ENCODE measurements at places on chromosomes 7 and 10.

DNA sequence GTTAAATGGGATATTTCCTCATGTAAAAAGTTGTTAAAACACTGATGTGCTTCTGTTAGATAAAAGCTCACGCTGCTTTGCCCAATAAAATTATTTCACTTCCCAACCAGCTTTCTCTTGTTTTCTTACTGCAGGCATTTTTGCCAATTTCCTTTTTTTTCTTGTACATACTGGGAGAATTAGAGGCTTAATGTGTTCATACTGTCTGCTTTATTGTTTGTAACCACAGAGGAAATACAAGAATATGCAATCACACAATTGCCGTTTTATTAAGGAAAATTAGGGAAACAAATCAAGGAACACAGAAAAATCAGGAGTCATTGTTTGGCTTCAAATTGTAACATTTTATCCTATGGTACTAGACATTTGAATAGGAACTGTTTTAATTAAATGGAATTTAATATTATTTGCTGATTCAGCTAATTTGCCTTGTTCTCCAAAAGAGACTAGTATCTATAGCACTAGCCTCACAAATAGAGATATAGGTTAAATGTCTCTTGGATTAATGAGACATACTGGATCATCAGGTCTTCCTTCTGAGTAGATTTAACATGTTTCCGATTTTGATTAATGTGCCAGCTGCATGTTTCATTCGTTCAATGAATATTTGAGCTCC, 6.4 kb upstream of the VWA2 start:
- DNase-seq: no peak

DNA sequence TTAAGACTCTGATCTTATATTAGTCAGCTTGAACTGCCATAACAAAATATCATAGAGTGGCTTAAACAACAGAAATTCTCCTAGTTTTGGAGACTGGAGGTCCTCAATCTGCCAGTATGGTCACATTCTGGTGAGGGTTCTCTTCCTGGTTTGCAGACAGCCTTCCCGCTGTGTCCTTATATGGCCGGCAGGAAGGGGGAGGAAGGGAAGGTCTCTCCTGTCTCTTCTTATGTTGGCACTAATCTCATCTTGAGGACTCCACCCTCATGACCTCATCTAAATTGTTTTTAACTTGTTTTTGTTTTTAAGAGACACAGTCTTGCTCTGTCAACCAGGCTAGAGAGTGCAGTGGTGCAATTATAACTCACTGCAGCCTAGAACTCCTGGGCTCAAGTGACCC, 53.1 kb downstream of the VPS41 start:
- no peak for DNase-seq

DNA sequence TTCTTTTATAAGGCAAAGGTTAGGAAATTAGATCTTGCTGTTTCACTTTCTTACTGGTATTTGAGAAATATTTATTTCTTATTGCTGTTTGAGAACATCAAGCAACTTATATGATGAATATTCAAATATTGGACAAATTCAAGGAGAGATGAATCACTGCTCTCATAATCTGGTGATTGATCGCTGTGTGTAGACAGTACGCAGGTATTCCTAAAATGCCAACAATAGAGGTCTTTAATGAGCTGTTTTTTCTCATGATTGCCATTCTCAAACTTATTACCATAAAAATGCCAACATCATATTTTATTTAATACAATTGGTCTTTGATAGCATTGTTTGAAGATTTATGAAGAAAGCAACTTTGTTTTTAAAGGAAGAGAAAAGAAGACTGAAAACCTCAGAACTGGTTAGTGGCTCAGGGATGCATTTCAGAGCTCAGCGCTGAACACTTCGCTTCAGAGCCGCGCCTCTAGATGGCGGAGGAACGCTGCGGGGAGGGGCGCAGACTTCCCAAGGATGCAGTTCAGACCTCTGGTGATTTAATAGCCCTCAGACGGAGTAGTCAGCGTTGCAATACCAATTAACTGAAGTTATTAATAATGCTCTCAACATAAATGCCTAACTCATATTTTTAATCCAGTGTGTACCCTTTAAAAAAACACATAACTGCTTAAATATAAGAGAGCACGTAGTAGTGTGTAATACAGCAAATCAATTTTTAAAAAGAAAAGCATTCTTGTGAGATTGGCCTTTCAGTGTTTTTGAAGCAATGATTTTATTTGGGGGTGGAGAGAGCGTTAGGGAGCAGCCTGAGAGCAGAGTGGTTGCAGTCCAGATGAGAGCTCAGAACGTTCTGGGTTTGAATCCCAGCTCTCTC, 38.5 kb upstream of the STEAP4 start:
- DNase-seq: no peak

GRCh38 chr7:133095119-133095671, 13.3 kb upstream of the CHCHD3 start:
- DNase-seq: no peak
